ENCODE measurements at places on chromosomes 6 and 20.

DNA sequence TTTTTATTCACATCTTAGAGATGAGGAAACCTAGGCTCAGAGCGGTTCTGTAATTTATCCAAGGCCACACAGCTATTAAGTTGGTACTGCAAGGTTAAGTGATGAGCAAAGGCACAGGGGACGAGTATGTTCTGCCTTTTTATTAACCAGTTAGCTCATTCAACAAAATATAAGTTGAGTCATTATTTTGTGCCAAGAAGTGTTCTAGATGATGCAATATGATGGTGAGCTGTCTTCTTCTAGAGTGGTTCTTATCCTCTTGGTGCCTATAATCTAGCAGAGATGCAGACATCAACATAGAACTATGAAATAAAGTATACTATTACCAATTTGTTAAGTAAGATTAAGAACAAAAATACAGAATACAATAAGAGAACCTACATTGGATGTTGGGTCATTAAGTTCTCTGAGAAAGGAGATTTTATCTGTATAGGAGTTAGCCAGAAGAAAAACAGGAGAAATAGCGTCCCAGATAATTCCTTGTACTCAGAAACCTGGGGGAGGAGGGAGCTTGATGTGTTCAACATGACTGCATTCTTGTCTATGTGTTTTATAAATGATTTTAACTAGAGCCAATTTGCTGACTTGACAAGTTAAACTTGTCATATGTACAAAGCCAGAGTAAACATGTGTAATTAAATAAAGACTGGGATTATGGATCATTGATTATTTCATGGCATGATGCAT is 122.3 kb downstream of the TBXT start:
- DNase-seq, result no peak

DNA sequence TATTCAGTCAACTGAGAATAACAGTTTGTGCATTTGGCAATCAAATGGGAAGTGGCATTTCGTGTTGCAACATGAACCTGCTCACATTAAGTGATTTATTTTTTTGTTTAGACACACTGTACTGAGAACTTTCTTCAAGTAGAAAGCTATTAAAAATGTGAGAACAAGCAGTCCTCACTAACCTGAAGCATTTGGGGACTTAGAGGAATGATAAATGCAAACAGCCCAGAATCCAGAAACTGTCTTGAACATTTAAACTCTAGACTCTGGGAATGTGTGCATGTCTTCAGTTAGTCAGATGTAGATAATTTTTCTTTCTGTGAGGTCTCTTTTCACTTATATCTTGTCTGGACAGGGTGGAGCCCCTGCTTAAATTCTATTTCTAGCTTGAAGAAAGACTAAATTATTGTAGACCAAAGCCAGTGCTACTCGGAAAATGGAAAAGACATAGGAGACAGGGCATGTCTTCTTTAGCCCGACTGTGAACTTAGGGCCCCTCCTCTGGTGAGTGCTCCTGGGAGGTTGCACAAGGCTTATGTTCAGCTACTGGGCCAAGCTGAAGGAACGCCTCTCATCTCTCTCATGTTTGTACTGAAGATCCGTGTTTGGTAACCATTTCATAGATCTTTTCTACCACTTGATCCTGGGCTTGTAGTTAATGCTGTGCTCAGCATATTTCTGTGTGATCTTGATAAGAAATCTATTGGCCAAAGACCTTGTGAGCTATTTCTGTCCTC is 70.1 kb downstream of the SLX4IP start:
- DNase-seq, result no peak

DNA sequence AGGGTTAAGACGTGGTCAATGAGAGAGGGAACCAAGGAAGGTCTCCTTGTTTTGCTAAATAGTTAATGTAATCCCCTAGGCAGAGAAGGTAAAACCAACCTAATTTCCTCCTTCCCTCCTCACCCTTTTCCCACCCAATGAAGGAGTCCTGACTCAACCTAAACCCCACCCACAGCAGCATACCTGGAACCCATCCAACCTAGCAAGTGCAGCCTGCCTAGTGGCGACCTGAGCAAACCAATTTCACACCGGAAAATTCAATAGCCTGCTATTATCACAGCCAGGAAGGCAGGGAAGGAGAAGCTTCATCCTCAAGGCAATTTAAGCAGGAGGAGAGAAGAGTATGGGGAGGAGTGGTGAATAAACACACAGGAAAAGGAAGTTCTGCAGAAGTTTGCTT is 46.9 kb downstream of the OSTM1 start:
- DNase-seq, result no peak

GRCh38 chr6:54020334-54020733 is 90.9 kb upstream of the MLIP start:
- no peak for DNase-seq

- DNase-seq, result no peak
Observed at GRCh38 chr20:32359633-32360332, 1.7 kb downstream of the ASXL1 start.

- DNase-seq, result peak; percentile 59
Observed at GRCh38 chr6:22250486-22250885, 46.4 kb downstream of the PRL start.

DNA sequence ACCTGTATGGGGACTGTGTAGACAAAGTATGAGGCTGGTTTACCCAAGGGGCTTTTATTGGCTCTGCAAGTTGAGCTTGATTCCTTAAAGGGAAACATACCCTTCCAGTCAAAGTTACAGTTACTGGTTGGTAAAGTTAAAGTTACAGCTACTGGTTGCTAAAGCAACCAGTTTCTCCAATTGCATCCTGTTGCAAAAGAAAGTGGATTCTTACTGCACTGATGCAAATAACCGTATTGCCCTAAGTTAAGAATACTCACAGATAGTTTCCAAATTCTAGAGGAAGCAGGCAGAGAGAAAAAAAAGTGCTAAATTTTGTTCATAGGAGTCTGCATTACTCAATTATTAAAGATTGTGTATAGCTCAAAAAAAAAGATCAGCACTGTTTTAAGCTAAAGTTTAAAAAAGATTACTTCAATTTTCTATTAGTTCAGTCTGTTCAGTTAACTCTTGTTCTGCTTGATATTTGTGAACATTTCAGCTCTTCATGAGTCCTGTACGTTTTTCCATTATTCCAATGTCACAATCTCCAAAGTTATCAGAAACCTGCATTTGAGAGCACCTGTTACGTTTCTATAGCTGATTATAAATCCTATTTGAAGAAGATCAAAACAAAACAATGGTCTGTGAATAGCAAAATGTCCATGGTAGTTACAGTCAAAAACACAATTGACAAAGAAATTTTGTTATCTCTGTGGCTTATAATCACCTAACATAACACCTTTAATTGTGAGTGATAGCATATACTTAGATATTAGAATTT is 8.6 kb upstream of the IL22RA2 start:
- no peak for DNase-seq

DNA sequence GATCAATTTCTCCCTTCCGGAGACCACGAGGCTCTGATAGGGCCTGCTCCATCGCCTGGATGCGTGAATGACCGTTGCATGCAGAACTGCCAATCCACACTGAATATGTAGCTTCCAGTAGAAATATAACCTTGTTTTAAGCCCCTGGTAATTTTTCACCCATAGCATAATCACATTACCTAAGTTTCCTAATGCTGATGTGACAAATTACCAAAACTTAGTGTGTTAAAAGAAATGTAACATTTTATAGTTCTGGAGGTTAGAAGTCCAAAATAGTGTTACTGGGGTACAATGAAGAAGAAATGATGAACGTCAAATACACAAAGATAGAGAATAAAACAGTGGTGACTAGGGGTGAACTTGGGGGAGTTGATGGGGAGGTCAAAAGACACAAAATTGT is 22.0 kb upstream of the SIRPD start:
- DNase-seq, result no peak

DNA sequence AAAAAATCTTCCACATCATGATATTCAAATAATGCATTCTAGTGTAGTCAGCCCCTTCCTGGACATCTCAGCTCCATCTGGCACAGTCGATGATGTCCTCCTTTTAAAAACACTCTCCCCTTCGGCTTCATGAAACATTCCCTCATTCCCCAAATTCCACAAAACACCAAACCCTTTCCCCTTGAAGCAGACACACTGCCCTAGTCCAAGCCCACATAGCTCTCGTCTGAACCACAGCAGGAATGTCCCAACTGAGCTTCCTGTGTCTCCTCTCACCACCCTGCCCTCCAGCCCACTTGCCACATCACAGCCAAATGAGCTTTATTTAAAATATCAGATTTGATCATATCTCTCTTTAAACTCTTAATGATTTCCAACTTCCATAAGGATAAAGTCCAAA is 106.4 kb upstream of the CARMIL1 start:
- no peak for DNase-seq

GRCh38 chr6:16635810-16636602 is 125.3 kb downstream of the ATXN1 start:
- no peak for DNase-seq

DNA sequence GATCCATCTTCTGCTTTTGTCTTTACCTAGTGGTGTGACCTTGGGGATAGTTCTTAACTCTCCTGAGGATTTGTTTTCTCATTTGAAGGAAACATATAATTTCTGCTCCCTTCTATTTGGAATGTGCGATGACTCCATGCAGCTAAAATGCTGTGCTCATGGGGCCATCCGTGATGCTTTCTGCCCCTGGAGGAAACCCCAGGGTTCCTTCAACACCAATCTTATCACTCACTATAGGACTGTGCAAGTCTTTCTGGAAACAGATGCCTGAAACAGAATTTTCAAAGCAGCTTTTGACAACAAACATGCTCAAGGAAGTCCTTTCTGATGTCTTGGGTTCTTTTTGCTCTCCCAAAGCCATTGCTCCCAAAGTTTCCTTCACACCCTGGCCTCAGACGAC is 128.8 kb upstream of the GGTLC1 start:
- no peak for DNase-seq

DNA sequence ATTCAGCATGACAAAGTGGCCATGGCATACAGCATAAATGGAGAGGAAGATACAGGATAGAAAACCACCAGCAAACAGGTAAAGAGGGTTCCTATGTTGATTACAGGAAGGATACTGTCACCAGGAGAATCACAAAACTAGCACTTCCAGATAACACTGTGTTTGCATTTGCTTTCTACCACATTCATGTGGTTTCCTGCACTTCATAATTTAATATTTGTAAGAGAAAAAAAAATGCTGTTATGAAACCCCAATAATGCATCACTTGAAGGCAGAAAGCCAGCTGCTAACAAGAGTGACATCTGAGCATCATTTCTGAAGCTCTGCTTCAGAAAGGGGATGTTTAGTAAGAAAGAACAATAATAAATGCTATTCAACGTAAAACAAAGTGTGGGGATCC is 106.6 kb downstream of the ATXN1 start:
- no peak for DNase-seq

- DNase-seq, result no peak
Observed at GRCh38 chr20:1626528-1627199, 6.9 kb upstream of the SIRPB1 start.

GRCh38 chr20:63898882-63899558 is 4.1 kb downstream of the DNAJC5 start:
- DNase-seq, result no peak

GRCh38 chr6:170529839-170530469 is 23.2 kb downstream of the PSMB1 start:
- DNase-seq, result peak; percentile 51

DNA sequence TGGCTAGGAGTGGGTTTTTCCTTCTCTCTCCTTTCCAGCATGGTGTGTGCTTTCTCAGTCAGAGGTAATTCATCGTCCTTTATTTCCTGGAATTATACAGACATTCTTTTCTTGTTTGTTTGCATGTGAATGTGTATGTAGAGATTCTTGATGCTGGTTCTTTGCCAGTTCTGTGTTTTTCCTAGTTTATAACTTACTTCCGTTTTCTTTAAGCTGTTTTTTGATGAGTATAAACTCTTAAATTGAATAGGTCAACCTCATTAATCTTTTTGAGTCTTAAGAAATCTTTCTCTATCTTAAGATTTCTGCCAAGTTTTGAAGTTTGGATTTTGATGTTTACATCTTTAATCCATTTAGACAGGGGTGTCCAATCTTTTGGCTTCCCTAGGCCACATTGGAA is 38.7 kb downstream of the IGF2R start:
- DNase-seq, result no peak

- DNase-seq, result no peak
Observed at GRCh38 chr6:84026721-84027164, 6.8 kb upstream of the MRAP2 start.

DNA sequence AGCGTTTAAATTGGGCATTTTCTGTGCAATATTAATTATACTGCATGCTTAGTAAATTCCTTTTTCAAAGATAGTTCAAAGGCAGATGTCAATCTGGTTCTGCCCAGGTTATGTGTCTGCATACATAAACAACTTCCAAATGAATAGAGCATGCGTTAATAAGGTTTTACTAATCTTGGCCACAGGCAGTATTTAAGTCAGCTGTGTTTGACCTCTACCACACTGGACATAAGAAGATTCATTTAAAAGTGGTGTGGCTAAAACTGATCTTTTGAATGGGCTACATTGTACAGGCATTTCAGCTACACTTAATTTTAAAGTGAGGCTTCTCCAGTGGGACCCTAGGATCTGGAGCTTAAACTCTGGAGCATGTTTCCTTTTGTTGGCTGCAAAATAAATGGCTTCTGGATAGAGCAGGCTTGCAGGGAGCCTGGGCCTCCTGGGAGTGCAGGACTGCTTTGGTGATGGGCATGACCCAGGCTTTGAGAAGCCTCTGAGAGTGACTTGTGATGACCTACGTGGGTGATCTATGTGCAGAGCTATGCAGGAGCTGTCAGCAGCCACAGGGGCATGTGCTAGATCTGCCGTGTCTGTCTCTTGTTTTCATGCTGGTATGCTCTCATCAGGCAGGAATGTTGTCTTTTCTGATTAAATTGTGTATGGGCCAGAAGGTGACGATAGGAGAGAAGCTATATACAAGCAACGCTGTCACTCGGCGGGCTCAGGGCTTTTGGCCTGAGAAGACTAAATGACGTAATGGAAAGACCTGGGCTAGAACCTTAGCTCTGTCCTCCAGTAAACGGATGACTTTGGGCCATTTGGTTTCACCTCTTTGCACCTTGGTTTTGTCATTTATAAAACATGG is 331.2 kb downstream of the QKI start:
- DNase-seq, result no peak

- no peak for DNase-seq
Observed at GRCh38 chr20:15411781-15412180, 1074.4 kb upstream of the FLRT3 start.

GRCh38 chr20:44601236-44601671 is 18.9 kb downstream of the PKIG start:
- DNase-seq, result no peak

DNA sequence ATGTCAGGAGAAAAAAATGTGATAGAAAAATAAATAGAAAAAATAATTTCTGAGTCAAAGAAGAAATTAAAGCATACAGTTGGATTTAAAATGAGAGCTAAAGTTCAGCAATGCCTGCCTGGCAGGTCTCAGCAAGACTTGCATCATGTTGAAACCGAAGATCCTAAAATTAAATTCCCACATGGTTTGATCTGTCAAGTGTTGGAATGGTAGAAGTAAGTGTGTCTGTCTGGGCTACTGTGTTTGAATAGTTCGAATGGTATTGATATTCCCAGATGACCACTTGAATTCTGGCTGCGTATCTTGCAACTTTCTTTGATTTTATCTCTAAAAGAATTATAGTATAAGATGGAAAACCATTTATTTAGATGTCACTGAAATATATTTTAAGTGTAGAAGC is 1349.6 kb downstream of the EPHA7 start:
- DNase-seq, result no peak
